Erythroblast (primary cell): ENCODE measurements at places on chromosomes 3 and 15.

GRCh38 chr3:196440041-196440537 lies 7.9 kb upstream of the UBXN7 start:
- no peak for DNase-seq

- DNase-seq, result no peak
Measured at GRCh38 chr3:127209840-127210653, 17.1 kb downstream of the PRR23E start.

DNA sequence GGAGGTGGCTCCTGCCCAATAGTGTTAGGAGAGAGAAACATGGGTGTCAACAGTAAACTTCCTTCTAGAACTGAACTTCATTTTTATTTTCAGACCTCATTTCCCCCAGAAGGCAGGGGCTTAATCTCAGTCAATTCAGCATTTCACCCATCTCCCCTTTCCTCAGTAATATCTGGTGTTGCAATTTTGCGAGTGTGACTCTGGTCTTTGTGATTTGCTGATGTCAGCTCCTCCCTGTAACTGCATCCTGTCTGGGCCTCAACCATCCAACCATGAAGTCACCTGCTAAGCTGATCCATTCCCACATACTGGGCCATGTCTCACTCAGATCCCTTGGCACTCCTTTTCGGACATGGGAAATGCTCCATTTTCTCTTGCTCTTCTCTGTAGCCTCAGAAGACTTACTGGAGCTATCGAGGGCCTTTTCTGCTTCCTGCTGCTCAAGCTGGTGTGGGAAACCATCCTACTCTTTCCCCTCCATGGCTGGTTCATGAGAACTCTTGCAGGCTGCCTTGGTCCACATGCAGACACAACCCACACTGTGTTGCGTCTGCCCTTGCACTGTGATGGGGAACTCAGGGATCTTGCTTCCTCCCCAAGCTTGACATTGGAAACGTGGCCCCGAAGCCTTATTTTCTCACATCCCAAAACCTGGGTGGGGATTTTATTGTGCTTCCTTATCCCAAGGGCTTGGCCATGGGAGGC lies 24.6 kb downstream of the CCR4 start:
- DNase-seq, result no peak

- DNase-seq, result no peak
Measured at GRCh38 chr3:124519591-124520194, 210.6 kb upstream of the UMPS start.

GRCh38 chr15:59817834-59818233 lies 128.7 kb upstream of the BNIP2 start:
- no peak for DNase-seq

GRCh38 chr3:69244039-69244438 lies 121.6 kb upstream of the LMOD3 start:
- DNase-seq, result no peak

DNA sequence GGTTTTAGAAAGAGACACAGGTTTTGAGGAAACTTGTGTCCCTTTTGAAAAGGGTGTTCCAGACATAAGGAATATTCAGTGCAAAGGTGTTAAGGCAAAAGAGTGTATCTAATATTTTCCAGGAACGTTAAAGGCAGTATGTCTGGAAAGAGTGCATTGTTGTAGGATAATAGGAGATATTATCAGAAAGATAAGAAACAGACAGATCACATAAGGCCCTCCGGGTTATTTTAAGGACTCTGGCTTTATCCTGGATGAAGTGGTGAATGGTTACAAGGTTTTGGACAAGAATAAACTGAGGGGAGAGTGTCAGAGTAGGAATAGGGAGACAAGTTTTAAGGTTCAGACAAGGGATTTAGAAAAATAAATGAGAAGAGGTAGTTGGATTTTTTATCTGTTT lies 493.7 kb upstream of the GRM7 start:
- no peak for DNase-seq

DNA sequence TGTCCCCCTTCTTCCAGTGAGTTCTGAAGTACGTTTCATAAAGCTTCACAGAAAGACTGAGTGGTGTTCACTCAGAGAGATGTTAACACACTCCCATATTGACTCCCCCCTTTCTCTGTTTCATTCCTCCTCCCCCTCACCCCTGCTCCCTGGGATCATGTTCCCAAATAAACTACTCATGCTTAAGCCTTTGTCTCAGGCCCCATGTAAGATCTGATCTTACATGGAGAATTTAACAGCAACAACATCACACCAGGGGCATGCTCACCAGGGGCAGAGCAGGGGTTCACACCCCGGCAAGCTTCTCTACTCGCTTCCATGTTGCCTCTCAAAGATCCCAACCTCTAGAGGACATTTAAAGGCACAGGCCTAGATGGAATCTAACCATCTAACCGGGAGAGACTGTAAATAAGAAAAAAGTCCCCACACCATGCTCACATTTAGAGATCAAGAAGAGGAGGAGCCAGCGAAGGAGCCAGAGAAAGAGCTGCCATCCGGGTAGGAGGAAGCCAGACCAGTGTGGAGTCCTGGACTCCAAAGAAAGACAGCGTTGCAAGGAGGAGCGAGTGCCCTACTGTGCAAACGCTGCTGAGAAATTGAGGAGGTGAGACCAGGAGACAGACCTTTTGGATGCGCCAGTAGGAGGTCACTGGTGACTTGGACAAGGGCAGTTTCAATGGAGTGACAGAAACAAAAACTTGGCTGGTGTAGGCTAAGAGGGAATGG lies 21.4 kb upstream of the SRP14 start:
- DNase-seq, result no peak

- peak; percentile 70 for DNase-seq
Measured at GRCh38 chr15:33675246-33675645, 293.1 kb upstream of the CHRM5 start.

GRCh38 chr15:34794590-34795206 lies 651 bp downstream of the ACTC1 start:
- DNase-seq, result no peak

DNA sequence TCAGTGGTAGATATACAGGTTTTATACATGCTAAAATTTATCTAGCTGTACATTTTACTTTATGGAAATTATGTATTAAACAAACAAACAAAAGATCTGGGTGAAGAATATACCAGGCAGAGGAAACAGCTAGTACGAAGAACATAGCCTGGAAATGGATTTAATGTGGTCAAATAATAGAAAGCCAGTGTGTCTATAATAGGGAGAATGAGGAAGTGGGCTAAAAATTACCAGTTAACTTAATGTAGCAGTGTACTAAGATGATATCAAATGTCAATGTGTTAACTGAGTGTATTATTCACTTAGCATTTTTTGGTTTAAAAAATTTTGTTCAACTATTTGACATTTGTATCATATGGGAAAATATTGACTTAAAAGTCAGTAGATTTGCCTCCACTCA lies 22.8 kb upstream of the SLC15A2 start:
- no peak for DNase-seq

GRCh38 chr3:171173736-171174135 lies 147.2 kb upstream of the SLC2A2 start:
- DNase-seq, result peak; percentile 30

DNA sequence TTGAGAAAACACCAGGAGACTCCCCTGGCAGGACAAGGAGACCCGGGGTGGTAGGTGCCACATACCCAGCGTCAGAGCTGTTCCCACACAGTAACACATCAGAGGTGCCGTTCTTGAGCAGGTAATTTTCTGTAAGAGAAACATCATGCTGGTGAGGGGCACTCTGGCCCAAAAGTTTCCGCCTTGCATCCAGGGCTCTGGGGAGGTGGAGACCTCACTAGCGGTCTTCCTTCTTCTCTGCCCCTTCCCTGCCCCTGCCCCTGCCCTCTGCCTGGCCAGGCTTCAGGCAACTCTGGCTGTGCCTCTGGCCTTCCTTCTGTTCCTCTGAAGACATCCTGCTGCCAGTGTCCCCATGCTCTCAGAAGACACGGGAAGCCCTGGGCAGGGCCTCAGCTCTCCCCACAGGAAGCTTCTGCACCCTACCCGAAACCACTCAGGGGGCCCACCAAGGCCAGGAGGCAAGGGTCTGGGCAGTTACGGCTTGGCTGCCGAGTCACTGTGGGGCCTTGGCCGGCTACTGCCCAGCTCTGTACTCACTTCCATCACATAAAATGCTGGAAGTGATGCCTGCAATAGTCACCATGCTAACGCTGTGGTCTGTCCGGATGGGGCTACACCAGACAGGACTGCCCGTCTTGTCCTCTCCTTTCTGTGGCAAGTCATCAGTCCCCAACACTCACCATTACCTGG lies 41.3 kb downstream of the SCN5A start:
- DNase-seq, result no peak

DNA sequence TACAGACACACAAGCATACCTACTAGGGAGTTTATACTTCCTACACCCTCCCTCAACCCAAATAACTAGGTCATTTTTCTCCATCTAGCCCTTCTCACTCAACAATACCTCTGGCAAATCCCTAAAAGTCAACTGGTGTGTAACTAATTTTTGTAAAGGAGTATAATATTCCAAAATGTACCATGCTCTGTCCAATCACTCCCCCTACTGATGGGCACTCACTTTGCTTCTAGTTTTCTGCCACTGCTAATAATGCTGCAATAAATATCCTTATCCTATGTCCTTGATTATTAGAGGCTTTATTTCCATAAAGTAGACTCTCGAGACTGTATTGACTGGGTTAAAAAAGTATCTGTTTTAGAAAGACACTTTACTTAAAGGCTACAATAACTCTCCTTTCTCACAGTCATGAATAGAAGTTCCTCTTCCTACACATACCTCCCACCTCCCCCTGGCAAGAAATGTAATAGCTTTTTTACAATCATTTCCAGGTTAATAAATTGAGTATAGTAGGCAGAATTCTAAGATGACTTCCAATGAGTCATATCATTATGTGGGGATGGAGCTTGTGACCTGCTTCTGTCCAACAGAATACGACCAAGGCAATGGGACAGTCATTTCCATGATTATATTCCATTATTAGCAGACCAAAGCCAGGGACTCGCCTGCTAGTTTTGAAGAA lies 30.0 kb downstream of the SHQ1 start:
- DNase-seq, result peak; percentile 63

- no peak for DNase-seq
Measured at GRCh38 chr3:180630371-180630770, 28.4 kb downstream of the TTC14 start.

DNA sequence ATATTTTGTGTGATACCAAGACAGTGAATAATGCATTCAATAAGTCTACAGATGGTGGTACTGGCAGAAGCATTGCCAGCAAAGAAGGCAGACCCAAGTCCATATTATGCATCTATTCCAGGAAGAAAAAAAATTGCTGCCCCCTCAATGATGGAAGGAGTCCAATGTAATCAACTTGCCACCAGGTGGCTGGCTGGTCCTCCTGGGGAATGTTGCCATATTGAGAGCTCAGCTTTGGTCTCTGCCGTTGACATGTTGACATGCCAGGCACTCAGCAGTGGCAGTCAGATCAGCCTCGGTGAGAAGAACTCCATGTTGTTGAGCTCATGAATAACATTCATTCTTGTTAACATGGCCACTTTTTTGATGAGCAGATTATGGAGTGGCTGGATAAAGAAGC lies 298.5 kb downstream of the IGSF11 start:
- no peak for DNase-seq

GRCh38 chr3:99627062-99627826 lies 11.2 kb upstream of the COL8A1 start:
- DNase-seq, result no peak

GRCh38 chr3:177842743-177843734 lies 645.8 kb upstream of the TBL1XR1 start:
- no peak for DNase-seq

GRCh38 chr3:196399485-196399945 lies 32.7 kb downstream of the UBXN7 start:
- DNase-seq, result peak; percentile 63

- no peak for DNase-seq
Measured at GRCh38 chr3:196227121-196227561, 10.8 kb downstream of the SLC51A start.

- DNase-seq, result peak; percentile 10
Measured at GRCh38 chr3:94336046-94336753, 273.3 kb downstream of the NSUN3 start.

GRCh38 chr15:90819850-90820249 lies 48.5 kb upstream of the FURIN start:
- no peak for DNase-seq

- no peak for DNase-seq
Measured at GRCh38 chr3:88963003-88963402, 144.4 kb upstream of the EPHA3 start.

DNA sequence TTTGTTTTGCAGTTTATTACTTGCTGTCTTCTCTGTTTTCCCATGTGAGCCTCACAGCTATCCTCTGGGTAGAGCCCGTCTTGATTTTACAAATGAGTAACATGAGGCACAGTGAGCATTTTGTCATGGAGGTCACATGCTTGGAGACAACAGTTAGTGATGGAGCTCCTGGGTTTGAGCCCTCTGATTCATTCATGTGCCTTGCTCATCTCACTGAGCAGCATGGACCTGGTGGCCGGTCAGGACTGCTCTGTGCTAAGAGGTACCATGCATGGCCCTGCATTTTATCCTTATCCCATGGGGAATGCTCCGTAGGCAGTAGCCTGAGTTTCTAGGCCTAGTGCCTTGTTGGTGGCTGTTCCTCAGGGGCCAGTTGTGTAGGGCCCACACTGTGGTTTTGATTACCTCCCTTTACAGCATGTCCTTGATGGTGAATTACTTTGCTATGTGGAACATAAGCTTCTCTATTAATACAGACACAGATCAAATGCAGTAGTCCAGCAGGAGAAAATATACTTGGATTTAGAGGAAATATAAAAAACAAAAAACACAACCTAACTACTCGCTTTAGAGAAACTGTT lies 35.6 kb downstream of the MAP2K5 start:
- DNase-seq, result no peak

DNA sequence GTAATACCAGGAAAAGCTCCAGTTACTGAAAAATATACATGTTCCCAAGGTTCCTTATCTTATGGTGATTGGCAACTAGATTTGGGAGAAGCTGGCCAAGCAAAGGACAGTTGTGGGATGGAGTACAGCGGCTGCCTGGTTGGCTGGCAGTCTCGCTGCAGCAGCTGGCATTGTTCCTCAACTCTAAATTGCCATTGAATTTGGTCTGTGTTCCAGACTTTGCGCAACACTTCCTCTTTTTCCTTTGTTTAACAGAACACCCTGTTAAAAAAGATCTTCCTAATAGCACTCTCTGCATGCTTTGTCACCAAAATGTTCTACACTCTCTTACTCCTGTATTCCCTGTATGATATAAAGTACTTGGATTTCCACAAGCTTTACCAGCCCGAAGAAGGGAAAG lies 420.6 kb upstream of the RBMS3 start:
- no peak for DNase-seq

DNA sequence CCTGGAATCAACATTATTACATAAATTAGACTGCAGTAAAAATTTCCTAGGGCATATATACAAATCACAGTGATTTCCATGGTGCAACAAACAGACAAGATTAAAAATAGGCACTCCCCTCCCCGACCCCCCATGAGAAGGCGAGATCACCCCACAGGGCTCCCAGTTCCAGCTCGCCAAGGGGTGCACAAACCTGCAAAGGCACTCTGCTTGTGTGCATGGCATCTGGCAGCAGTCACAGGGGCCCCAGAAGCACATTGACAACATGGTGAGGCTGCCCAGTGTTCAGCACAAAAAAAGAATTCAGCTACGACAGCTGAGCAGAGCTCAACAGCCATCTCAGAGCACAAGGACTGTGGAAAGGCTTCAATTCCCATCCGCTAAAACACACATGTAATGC lies 19.2 kb upstream of the CERS3 start:
- no peak for DNase-seq
